ENCODE measurements at places on chromosomes 13 and 19.

GRCh38 chr19:2534423-2535013 is 58.6 kb downstream of the GADD45B start:
- DNase-seq = peak; percentile 46

GRCh38 chr13:113599391-113599790 is 14.8 kb downstream of the TFDP1 start:
- no peak for DNase-seq

- peak; percentile 46 for DNase-seq
These were observed 109.2 kb downstream of the ESD start for GRCh38 chr13:46687810-46688209.

DNA sequence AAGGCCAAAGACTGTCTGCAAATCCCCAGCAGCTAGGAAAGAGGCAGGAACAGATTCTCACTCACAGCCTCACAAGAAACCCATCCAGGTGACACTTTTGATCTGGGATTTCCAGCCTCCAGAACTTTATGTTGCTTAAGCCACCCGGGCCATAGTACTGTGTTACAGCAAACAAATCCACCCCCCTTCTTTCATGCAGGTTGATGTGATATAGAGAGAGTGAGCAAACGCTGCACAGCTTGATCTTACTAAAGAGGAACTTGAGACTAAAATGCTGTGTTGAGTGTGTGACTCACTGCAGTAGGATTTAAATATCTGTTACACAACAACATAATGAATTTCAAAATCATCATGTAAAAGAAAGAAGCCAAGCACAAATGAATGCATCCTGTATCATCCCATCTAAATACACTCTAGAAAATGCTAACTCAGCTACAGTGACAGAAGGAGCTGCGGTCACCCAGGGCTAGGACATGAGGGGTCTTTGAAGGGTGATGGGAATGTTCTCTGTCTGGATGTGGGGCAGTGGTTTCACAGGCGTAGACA is 32.2 kb downstream of the RCBTB2 start:
- DNase-seq = peak; percentile 85

DNA sequence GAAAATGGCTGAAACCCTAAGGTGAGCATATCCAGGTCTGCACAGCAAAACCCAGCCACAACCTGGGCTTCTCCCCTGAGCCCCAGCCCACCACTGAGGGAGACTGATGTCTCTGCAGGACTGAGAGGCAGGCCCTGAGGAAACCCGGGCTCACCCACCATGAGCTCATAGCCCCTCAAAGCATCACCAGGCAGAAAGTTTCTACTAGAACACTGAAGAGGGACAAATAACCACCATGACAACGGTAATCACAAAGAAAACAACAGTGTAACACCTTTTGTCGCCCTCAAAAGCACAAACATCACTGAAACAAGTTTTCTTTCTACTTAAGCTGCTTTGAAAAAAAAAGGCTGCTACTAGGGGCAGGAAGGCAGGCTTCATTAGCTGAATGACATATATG is 29.8 kb downstream of the TSHZ3 start:
- DNase-seq = no peak

DNA sequence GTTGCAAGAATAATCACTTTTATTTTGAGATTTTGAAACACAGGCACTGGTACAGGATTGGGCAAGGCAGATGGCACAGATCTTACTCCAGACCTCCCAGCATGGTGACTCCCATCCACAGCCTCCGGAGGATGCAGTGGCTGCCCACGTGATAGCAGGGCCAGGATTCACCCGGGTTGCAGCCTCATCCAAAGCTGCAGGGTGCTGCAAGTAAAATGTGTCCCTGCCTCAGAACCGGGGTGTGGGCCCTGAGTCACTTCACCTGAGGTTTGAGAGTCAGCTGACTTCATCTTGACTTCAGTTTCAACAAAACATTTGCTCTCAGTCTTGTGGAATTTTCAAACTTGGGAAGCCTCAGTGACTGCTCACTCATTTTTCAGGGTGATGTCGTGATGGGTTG is 201.9 kb downstream of the FGF9 start:
- DNase-seq = no peak

GRCh38 chr19:10116085-10116865 is 3.4 kb downstream of the EIF3G start:
- no peak for DNase-seq

DNA sequence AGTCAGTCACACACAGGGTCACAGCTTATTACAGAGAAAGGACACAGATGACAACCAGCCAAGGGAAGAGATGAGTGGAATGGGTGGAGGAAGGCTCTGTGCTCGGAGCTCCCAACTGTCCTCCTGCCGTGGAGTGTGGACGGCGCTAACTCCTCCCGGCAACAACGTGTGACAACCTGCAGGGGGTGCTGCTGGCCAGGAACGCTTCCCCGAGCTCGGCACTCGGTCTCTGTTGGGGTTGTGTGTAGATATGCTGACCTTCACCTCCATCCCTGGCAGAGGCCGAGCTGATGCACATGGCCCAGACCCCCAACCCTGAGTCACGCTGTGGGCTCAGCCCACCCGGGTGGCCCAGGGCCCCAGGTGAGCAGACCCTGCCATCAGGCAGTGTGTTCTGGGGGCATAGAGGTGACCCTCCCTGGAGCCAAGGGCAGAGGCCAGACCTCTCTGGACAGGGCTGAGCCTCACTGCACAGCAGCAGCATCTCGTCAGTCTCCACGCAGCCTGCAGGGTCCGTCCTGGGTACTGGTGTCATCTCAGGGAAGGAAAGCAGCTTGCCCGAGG is 14.1 kb downstream of the ZNF444 start:
- no peak for DNase-seq

GRCh38 chr13:110436276-110436675 is 125.2 kb downstream of the RAB20 start:
- DNase-seq = no peak

DNA sequence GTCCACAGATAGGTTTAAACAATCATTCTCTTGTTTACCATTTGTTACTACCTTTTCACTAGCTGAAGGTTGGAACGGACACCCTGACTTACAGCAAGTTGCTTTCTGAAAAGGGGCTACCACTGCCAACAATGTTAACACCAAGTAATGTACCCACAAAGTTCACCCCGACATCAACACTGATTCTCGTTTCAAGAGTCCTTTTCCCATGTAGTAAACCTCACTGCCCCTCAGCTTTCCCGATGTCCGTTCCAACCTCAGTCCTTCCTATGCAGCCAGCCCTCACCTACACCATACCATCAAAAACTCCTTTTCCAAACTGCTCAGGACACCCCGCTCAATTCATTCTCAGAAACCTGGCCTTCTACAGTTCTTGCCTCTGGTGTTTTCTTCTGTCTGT is 29.0 kb downstream of the PEG3 start:
- no peak for DNase-seq

DNA sequence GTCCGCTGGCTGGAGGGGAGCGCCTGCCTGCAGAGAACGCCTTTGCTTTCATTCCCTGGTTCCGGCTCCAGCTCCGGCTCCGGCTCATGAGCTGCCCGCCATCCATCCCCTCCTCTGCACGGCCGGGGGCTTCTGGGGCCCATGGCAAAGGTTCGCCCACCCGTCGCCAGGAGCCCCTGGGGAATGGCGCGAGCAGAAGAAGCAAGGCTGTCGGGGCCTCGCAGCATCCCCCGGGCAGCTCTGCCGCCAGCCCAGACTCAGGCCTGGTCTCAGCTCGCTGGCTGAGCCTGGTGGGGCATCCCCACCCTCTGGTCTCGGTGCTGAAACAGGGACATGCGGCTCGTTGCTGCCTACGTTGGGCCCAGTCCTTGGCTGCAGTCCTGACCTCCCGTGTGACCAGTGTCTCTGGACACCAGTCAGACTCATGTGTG is 96.8 kb downstream of the KDM4B start:
- no peak for DNase-seq

GRCh38 chr19:57903618-57904184 is 12.7 kb downstream of the ZNF417 start:
- DNase-seq = no peak

DNA sequence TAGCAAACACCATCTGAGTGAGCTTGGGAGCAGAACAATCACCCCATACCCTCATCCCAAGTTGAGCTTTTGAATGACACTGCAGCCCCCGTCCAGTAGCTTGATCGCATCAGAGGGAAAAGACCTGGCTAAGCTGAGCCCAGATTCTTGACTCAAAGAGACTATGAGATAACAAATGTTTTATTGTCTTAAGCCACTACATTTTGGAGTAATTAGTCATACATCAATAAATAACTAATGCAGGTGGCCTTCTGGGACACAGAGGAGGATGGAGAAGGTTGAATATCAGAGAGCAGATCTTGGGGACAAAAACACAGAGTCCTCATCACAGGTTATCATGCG is 24.6 kb upstream of the IGSF23 start:
- no peak for DNase-seq

DNA sequence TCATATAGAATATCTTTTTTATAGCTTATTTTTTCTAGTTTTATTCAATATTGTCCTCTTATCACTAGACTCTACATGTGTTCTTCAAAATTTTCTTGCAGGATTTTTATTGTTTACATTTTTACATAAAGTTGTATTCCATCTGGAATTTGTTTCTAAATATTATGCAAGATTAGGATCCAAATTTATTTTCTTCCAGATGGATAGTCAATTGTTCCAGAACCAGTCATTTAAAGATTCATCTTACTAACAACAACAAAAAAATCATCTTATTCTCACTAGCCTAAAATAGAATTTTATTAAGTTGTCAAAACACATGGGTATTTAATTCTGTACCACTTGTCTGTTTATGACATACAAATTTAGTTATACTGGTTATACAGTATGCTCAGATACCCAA is 390.4 kb upstream of the GPC6 start:
- DNase-seq = no peak

GRCh38 chr13:40394304-40394985 is 272.0 kb downstream of the FOXO1 start:
- DNase-seq = peak; percentile 52

- no peak for DNase-seq
These were observed 24.4 kb downstream of the ELF1 start for GRCh38 chr13:40994581-40995230.

- no peak for DNase-seq
These were observed 1.6 kb downstream of the CYSLTR2 start for GRCh38 chr13:48655291-48655690.

- DNase-seq = peak; percentile 77
These were observed 21.3 kb downstream of the HCN2 start for GRCh38 chr19:610801-611480.

DNA sequence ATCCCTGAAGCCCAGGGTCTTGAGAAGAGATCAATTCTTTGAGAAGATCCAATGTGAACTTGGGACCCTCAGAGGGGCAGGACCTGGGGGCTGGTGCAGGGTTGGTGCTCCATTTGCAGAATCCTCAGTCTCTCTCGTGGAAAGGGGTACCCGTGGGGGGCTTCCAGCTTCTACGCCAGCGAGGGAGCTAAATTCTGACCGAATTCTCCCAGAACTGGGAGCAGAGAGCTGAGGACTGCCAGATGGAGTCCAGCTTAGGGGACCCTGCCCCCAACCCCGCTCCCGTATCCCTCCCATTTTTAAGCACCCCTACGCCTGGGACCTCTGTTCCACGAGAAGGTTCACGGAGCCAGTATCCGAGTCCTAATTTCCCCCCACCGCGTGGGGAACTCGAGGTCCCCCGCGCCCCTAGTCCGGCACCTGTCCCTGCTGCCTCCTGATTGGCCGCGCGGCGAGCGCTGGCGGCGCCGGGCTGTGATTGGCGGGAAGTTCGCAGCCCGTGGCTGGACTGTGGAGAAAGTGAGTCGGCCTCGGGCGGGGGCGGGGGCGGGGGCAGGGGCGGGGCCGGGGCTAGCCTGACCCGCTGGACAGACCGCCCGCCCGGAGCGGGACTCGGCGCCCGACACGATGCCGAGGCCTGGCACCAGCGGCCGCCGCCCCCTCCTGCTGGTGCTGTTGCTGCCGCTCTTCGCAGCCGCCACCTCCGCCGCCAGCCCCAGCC is 4.4 kb upstream of the LTBP4 start:
- DNase-seq = peak; percentile 63

DNA sequence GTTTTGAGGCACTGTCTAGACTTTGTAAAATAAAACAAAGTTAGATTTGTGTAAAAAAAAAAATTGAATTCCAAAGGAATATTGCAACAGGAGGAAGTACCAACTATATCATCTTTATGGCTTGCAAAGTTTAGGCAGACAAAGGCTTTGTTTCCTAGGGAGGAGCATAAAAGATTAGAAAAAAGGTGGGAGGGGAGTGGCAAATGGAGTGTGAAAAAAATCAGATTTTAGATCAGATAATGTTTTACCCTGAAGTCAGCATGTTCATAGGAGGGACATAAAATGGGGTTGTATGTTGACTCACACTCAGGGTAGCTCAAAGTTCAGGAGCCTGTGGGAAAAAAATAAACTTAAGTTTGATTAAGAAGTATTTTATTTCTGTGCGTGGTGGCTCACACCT is 3.7 kb downstream of the ZNF85 start:
- DNase-seq = peak; percentile 3

DNA sequence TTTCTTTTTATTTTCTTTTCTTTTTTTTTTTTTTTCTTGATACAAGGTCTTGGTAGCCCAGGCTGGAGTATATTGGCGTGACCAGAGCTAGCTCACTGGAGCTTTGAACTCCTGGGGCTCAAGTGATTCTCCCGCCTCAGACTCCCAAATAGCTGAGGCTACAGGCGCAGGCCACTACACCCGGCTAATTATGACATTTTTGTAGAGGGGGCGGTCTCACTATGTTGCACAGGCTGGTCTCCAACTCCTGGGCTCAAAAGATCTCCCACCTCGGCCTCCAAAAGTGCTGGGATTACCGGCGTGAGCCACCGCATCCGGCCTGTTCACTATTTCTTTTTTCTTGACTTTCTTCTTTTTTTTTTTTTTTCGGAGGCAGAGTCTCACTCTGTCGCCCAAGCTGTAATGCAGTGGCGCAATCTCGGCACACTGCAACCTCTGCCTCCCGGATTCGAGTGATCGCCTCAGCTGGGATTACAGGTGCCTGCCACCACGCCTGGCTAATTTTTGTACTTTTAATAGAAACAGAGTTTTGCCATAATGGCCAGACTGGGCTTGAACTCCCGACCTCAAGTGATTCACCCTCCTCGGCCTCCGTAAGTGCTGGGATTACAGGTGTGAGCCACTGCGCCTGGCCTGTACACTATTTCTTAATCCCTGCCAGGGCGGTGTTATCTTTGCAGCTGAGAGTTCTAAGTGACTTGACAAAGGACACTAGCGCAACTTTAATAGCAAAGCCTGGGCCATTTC is 37.1 kb upstream of the LSM14A start:
- no peak for DNase-seq

- DNase-seq = no peak
These were observed 1562.9 kb upstream of the PRR20A start for GRCh38 chr13:55577847-55578210.

GRCh38 chr19:56321989-56322440 is 7.4 kb upstream of the ZSCAN5A start:
- no peak for DNase-seq

DNA sequence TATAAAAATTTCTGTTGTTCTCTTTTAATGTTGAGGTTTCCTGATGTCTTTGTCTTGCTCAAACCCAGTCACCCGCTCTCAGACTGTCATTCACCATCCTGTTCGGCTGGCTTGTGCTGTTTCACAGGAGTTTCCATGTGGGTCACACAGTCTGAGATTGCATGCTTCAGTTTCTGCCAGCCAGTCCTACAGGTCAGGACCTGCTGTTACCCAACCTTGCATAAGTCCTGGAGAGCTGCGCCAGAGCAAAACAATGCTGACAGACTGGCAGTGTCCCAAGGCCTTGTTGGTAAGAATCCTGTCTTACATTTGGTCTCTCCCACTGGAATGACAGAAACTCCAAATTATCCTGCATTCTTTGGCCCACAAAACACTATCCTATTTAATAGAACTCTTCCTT is 340.0 kb upstream of the SLITRK5 start:
- DNase-seq = no peak
